ENCODE measurements at places on chromosomes 13 and 19.

GRCh38 chr13:23515116-23515515 is 55.1 kb upstream of the TNFRSF19 start:
- DNase-seq, result no peak

DNA sequence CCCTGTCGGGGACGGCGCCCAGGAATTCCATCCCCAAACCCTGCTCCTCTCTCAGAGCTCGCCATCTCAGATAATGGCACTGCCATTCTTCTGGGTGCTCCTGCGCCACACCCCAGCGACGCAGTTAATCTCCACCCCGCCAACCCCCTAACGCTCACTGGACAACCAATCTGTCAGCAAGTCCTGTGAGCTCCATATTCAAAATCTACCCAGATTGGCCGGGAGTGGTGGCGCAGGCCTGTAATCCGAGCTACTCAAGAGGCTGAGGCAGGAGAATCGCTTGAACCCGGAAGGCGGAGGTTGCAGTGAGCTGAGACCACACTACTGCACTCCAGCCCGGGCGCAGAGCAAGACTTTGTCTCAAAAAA is 18.6 kb downstream of the FCGBP start:
- no peak for DNase-seq

DNA sequence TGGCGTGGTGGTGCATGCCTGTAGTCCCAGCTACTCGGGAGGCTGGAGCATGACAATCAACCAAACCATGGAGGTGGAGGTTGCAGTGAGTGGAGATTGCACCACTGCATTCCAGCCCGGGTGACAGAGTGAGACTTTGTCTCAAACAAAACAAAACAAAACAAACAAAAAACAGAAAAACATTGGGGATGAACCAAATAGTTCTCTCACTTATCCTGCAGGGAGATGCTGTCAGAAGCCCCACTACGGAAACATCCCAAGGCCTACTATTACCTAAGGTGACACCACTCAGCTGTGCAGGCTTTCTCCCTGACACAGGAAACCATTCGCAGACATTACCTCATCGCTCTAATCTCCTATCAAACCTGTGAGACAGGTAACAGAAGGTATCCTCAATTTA is 113.5 kb downstream of the FOXO1 start:
- no peak for DNase-seq

GRCh38 chr19:1574354-1575136 is 6.4 kb upstream of the MEX3D start:
- DNase-seq, result no peak

- peak; percentile 45 for DNase-seq
Measured at GRCh38 chr19:6020166-6020882, 42.4 kb upstream of the RANBP3 start.

- DNase-seq, result peak; percentile 74
Measured at GRCh38 chr19:35346193-35347052, 1.3 kb upstream of the FFAR1 start.

GRCh38 chr13:99989276-99990125 is 7.9 kb downstream of the ZIC2 start:
- peak; percentile 10 for DNase-seq

All from common myeloid progenitor, CD34-positive (primary cell).